ENCODE measurements at places on chromosomes 16 and 17.

DNA sequence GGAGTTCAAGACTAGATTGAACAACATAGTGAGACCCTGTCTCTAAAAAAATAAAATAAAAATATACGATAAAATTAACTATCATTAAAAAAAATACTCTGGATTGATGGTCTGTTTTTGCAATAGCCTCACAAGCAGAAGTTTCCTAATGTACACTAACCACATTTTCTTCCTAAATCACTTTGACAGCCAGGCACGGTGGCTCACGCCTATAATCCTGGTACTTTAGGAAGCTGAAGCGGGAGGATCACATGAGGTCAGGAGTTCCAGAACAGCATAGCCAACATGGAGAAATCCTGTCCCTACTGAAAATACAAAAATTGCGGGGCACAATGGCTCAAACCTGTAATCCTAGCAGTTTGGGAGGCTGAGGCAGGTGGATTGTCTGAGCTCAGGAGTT is 64.7 kb downstream of the HELZ start:
- no peak for DNase-seq

DNA sequence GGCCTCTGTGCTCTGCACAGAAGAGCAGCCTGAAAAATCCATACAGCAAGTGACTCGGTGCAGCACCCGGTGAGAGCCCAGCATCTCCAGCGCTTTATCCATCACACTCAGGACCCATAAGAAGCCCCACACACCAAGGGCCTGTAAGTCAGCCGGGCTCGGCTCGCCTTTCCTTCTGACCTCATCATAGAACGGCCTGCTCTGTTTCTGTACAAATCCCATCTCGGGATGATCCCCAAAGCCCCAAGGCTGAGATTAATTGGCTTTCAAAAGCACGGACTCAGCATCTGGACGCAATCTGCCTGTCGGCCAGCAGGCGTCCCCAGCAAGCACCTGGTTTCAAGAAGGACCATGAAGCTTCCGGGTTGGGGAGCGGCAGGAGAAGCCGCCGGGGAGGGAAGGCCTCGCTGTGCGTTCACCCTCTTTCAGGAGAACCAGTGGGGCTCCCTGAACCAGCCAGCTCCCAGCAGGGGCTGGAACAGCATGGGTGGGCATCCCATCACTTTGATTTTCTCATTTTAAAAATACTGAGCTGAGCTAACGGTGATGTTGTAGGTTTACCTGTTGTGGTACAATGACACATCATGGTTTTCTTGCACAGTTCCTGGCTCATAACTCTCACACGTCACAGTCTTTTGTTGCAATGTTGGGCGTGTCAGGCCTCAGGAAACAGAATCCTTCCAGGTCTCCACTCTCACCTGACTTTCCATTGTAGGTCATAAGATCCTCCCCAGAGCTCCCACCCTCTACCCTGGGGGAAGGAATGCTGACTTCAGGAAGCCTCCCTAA is 6.7 kb downstream of the CCDC57 start:
- DNase-seq, result peak; percentile 80

DNA sequence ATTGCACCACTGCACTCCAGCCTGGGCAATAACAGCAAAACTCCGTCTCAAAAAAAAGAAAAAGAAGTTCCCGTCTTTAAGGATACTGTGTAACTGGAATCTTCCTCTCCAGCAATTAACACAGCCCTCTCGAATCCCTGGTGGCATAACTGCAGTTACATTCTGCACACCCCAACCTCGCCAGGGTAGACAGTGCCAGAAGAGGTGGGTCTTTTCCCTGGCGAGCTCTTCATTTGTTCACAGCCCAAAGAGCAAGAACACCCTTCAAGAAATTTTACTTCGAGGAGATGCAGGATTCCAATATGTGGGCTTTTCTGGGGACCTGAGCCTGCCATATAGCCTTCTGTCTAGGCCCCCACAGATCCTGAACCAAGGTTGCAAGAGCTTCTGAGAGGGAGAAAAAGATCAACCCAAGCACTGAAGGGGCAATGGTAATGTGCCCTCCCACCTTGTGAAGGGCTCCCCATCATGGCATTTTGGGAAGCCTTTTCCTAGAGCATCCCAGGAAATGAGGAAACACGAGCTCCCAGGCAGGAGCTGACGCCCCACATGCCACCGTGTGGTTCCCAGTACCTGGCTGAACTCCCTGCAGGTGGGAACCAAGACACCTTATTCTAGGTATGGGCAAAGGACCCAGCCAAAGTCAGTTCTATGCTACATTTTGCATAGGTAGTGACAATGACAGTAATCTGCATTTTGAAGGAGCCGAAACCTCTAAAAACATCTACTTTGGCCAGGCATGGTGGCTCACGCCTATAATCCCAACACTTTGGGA is 26.9 kb downstream of the TK2 start:
- DNase-seq, result no peak

- DNase-seq, result no peak
These were observed 735 bp downstream of the LSM12 start for GRCh38 chr17:44065668-44066203.

DNA sequence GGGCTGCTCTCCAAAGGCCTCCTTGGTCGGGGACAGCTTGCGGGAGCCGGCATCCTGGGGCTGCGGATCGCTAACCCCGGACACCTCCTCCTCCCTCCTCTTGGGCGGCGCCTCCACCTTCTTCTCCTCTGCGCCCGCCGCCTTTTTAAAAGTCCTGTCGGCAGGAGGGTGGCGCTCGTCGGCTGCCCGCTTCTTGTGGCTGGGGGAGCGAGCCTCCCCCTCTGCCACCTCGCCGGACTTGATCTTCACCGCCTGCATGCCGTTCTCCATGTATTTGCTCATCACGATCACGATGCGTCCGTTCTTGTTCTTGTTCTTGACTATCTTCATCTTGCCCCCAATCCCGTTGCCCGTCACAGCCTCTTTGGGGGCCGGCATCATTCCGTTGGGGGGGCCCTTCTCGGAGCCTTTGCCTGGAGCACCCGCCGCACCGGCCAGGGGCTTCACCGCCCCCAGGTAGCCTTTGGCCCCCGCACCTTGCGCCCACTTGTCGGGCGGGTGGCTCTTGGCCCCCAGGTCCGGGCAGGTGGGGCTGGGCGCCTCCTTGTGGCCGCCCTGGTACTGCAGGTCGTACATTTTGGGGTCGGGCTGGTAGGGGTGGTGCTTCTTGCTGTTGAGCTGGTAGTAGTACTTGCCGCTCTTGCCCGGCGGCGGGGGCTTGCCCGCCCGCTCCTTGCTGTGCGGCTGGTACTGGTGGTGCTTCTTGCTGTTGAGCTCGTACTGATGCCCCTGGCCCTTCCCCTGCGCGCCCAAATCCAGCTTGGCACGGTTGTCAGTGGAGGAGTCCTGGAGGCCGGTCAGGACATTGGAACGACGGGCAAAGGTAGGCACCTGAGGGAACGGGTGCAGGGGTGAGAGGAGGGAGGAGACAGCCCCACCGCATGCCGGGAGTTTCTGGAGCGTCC is 4.4 kb downstream of the CBX4 start:
- DNase-seq, result peak; percentile 56

DNA sequence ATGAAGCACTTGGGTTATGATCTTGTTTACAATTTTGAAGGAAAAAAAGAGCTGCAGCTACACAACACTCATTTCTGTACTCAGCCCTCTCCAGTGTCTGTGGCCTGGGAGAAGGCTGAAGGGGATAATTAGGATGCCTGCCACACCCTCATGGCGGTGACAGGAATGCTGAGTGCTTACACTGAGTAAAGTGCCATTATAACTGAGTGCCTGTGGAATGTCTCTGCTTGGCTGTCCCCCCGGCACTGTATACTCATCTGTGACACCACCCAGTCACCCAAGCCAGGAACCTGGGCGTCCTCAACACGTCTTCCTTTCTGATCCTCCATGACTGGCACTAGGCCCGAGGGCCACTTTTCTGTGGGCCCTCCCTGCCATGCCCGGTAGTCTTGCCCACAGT is 3.5 kb upstream of the MRPL38 start:
- DNase-seq, result no peak

DNA sequence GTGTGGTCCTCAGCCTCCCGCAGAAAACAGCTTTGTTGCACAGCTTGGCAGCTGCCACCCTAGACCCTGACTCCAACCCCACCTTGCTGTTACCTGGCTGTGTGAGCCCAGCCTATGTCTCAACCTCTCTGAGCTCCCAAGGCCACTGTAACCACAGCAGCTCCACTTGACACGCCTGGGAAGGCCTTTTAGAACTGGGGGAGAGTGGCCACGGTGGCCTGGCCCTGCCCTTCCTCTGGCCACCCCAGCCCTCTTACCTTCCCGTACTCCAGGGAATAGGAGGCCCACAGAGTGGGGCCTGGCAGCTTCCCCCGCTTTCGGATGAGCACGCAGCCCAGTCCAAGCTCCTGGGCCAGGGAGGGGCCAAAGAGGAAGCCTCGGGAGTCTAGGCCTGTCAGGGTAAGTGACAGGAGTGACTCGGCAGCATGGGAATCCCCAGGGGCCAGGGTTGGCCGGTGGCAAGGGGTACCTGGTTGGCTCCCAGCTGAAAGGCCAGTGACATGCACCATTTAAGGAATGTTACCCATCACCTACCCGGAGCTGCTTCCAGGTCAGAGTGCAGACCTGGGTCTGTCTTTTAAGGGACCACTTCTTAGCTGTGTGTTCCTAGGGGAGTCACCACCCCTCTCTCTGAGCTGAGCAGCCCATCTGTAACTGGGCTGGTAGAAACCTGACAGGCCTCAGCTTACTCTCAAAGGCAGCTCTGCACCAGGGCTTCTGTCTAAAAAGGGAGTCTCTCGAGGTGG is 1.4 kb downstream of the APRT start:
- peak; percentile 60 for DNase-seq

- DNase-seq, result no peak
These were observed 315.4 kb upstream of the TBX2 start for GRCh38 chr17:61084260-61084659.

GRCh38 chr17:49435671-49436029 is 21.0 kb upstream of the PHB1 start:
- DNase-seq, result no peak

GRCh38 chr17:8964801-8965393 is 610 bp downstream of the PIK3R5 start:
- DNase-seq, result peak; percentile 48

DNA sequence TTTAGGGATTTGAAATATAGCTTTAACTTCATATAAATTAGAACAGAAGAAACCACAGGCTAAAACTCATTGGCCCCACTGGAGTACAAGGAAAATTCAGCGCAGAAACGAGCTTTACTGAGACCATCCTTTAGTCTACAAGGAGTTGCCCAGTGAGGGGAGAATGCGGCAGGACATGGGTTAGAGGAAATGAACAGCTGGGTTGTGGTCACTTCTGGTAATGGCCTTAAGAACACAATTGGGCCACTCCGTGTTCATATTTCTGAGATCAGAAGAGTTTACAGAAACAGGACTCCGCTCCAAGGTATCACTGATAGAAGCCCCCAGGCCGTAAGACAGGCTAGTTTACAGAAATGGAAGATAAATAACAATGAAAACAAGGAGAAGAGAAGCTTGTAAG is 188.3 kb downstream of the ZFHX3 start:
- DNase-seq, result no peak

- DNase-seq, result no peak
These were observed 5.8 kb upstream of the TRAF4 start for GRCh38 chr17:28737770-28738679.

DNA sequence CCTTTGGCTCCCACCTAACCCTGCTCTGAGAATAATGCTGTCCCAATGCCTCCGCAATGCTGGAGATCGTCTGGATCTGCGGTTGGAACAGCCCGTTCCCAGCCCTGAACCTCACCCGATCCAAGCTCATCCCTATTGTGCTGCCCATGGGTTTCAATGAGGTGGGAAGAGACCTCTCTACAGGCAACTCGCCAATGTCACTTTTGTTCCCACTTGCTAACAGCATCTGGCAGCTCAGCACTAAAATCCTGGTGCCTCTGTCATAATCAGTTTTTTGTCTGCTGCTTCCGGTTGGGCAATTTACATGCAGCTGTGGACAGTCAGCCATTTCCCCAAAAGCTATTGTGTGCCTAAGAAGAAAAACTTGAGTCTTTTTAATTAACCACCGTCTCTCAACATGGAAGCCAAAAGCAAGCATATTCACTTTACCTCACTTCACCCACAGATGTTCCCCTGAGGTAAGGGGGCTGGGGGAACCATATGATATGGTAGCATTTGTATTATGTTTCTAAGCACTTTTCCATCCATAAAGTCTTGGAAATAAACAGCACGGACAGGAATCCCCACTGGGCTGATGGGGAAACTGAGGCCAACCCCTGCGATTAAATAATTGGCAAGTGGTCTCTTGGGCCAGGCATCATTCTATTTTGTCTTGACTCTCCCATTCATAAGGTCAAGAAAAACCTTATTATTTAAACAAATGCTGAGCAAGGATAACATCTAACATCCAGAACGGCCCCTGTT is 159.2 kb upstream of the CDH5 start:
- DNase-seq, result no peak

- peak; percentile 70 for DNase-seq
These were observed 43.4 kb upstream of the GSE1 start for GRCh38 chr16:85569615-85570212.

DNA sequence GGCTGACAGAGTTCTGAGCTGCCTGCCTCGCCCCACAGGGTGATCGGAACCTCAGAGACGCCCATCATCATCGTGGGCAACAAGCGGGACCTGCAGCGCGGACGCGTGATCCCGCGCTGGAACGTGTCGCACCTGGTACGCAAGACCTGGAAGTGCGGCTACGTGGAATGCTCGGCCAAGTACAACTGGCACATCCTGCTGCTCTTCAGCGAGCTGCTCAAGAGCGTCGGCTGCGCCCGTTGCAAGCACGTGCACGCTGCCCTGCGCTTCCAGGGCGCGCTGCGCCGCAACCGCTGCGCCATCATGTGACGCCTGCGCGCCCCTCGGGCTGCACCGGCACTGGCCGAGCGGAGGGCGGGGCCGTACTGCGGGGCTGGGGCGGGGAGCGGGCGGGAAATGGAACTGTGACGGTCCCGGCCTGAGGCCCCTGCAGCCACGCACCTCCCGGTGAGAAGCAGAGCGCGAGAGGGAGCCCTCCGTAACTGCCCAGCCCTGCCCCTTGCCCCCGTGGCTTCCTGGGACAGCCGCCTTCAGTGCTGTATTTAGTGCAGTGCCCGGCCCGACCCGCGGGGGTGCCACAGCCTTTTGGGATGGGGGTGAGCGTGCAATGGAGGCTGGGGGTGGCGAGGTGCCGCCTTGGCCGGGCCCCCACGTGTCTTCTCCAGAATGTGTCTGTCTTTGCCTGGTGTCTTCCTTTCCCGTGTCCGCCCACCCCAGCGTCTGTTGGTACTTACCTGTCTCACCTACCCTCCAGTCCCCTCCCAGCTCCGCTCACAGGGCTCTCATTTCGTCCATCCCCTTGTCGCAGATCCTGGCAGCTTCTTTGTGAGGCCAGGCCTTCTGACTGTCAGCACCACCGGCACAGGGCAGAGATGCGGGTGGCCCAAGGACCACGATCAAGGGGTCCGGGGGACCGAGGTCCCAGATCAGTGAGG is 9.8 kb downstream of the RASL10B start:
- DNase-seq, result peak; percentile 54

GRCh38 chr17:51057534-51057933 is 63.1 kb downstream of the SPAG9 start:
- no peak for DNase-seq

DNA sequence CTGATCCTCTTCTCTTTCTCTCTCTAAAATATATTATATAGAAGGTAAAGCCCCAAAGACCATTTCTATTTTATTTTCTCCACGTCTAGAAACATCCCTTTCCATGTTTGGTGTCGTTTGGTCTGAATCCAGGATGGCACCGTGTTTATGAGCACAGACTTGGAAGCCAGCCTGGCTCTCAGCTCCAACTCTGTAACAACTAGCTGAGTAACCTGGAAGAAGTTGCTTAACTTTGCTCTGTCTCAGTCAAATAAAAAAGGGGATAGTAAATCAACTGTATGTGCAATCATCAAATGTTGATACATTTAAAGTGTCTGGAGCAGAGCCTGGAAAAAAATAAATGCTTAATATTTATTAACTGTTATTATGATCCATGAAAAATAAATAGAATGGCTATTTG is 249.8 kb upstream of the MAF start:
- no peak for DNase-seq

Data from activated naive CD8-positive, alpha-beta T cell treated with anti-CD3 and anti-CD28 coated beads for 36 hours (primary cell).